ENCODE measurements at places on chromosomes 13 and 19.

DNA sequence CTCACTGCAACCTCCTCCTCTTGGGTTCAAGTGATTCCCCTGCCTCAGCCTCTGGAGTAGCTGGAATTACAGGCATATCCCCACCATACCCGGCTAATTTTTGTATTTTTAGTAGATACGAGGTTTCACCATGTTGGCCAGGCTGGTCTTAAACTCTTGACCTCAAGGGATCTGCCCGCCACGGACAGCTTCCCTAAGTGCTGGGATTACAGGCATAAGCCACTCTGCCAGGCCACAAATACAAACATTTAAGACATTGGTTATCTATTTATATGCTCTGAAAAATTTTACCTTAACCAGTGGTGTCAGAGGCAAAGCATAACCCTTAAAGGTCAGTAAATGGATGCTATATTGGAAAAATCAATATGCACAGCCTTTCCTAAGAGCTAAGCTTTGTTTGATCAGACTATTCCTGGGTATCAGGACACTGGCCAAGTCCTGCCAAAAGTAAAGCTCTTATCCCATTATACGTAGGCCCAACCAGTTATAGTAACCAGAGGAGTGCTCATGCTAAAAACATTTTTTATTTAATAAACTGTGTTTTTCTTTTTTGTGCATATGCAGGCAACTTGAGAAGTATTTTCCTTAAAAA is 56.4 kb upstream of the STARD13 start:
- DNase-seq = no peak

DNA sequence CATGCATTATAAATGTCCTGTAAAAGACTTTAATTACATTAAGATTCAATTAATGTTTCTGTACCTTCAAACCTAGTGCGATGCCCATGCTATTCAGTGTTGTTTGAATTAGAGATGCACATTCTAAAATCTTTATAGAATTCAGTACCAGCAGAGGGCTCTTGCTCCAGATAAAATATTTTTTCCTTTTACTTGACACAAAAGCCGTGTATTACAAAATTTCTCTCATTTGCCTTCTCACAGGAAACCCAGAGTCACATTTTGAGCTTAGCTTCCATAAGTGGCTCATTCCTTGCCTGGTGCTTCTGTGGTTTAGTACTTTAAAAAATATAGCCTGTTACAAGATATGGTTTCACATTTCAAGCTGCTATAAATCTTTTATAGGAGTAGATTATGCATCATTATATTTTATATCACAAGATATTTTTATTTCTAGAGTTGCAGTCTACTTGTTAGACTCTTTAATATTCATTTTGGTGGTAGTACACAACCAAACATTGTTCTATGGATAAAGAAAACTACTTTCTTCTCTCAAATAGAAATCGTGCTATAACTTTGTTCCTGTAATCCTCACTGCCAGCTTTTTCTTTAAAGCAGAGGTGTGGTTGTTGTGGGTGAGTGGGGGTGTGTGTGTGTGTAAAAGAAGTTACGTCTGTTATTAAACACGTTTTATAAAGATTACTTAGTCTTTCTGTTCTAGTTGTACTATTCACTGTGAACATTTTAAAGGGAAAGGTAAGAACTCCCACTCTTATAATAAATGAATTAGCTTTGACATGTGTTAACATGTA is 101.4 kb downstream of the RNF17 start:
- no peak for DNase-seq

DNA sequence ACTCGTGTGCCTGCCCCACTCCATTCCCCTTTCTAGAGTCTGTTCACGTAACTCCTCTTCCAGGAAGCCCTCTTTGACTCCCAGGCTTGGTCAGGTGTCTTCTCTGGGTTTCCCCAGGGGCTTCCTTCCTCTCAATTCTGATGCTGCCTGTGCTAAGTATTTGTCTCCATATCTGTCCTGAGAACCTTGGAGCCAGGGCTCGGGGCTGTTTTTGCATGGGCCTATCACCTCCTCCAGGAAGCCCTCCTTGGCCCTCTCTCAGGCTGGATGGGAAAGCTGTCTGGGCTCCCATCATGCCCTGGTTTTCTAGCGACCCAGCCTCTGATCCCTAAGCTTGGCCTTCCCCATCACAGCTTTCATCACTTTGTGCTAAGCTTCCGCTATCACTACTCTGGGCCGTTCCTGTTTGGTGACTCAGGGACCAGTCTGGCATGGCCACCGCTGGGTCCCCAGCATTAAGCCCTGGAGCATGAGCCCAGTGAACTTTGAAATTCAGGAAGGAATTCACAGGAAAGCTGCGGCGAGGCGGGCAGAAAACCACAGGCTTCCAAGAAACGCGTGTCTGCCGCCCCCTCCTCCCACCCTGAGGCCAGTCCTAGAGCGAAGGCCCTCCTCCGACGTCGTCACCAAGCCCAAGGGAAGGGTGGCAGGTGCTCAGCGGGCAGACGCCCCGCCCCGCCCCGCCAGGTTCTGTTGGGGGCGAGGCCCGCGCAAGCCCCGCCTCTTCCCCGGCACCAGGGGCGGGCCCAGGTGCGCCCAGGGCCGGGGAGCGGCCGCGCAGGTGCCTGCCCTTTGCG is 486 bp upstream of the SPINT2 start:
- peak; percentile 15 for DNase-seq

- no peak for DNase-seq
These were observed 7.5 kb downstream of the ZNF331 start for GRCh38 chr19:53545271-53546065.

GRCh38 chr13:47039106-47039505 is 142.3 kb upstream of the HTR2A start:
- no peak for DNase-seq

GRCh38 chr13:107736170-107736569 is 479.2 kb downstream of the LIG4 start:
- DNase-seq = no peak

GRCh38 chr13:35718084-35718483 is 241.6 kb upstream of the MAB21L1 start:
- no peak for DNase-seq

DNA sequence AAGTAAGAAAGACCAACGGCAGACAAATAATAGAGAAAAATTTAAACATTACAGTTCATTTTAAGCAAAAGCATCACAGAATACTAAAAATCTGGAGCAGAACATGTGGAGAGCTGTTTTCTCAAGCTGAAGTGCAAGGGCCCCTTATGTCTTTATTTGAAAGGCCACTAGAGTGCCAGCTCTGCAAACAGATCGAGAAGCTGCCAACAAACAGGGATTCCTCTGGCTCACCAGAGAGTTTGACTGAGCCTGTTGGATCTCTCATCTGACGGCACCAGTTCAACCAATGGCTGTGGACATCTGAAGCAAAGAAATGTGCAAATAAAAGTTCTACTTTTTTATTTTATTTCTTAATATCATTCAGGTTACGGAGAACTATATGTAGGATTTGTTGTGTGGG is 119.7 kb downstream of the COL4A2 start:
- DNase-seq = no peak

GRCh38 chr13:21060338-21061028 is 903 bp downstream of the LATS2 start:
- no peak for DNase-seq

DNA sequence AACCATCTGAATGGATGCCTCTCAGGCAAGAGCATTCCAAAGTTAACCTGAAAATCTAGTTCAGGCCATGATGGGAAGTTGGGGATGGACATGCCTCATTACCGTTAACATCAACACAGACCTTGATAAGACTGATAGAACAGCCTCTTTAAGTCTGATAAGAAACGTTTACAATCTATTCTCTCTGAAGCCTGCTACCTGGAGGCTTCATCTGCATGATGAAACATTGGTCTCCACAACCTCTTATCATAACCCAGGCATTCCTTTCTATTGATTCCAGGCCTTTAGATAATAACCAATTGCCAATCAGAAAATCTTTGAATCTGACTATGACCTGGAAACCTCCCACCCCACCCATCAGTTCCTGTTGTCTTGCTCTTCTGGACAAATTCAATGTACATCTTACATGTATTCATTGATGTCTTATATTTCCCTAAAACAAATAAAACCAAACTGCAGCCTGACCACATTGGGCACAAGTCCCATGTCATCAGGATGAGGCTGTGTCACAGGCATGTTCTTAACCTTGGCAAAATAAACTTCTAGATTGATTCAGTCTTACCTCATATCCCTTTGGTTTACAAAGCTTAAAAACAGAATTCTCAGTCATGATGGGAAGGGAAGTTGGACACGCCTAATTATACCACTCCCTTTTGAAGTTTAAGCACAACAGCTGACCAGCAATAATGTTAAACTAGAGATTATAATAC is 843.8 kb upstream of the SPRY2 start:
- DNase-seq = no peak

GRCh38 chr19:4065430-4066175 is 1.1 kb downstream of the ZBTB7A start:
- peak; percentile 70 for DNase-seq

- no peak for DNase-seq
These were observed 4.2 kb downstream of the TMEM255B start for GRCh38 chr13:113763254-113763653.

GRCh38 chr19:11482384-11483050 is 1.7 kb upstream of the ELAVL3 start:
- no peak for DNase-seq

GRCh38 chr13:61187471-61187870 is 228.2 kb downstream of the PCDH20 start:
- no peak for DNase-seq

DNA sequence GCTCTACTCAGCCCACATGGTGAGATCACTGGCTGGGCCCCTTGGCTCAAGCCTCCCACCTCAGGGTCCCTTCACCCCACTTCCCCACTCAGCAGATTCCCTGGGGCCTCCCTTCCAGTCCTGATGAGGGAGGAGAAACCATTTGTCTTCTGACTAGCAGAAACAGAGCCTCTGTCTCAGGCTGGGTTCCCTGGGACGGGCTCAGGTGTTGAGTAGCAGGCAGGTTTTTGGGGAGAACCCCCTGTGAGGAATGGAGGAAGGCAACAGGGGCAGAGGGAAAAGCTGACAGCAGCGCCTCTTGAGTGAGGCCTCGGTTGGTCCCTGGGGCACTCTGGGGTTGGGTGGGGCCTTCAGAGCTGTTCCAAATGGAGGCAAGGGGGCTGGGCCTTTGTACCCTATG is 452.2 kb downstream of the TSHZ3 start:
- no peak for DNase-seq

DNA sequence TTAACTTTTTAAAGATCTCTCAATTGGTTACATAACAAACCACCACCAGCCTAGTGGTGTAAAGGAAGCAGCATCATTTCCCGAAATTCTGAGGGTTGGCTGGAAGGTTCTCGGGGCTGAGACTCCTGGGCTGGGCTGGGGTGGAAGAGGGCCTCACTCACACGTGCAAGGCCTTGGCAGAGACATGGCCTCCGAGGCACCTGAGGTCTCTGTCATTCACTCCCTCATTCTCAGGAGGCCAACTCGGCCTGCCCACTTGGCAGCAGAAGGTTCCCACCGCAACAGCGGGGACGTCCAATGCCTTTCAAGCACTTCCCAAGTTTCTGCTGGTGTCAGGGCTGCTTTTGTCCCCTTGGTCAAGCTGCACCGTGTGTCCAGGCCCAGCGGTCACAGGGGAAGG is 18.6 kb upstream of the RASA3 start:
- no peak for DNase-seq

DNA sequence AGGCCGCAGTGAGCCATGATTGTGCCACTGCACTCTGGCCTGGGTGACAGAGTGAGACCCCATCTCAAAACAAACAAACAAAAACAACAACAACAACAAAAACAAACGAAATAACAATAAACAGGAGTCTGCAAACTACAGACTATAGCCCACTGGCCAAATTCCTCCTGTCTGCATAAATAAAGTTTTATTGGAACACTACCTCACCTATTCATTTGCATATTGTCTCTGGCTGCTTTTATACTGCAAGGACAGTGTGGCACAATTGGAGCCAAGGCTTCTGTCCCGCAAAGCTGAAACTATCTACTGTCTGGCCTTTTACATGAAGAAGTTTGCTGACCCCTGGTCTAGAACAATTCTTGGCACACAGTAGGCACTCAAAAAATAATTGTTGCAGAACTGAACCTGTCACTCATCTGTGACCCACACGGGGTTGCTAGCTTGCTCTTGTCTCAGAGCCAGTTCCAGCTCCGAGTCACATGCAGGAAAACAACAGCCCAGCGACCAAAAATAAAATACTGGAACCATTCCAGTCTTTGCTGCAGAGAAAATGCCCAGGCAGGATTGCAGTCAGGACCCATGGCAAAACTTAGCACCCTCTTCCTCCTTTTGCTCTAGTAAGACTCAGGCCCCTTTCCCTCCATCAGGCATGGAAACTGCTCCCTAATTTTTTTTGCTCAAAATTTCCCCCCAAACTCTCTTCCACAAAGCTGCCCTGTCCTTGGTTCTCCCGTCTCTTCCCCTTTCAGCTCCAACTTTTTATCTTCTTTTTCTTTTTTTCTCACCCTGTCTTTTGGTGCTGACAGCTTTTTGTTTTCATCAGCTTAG is 4.8 kb upstream of the MYH14 start:
- no peak for DNase-seq

DNA sequence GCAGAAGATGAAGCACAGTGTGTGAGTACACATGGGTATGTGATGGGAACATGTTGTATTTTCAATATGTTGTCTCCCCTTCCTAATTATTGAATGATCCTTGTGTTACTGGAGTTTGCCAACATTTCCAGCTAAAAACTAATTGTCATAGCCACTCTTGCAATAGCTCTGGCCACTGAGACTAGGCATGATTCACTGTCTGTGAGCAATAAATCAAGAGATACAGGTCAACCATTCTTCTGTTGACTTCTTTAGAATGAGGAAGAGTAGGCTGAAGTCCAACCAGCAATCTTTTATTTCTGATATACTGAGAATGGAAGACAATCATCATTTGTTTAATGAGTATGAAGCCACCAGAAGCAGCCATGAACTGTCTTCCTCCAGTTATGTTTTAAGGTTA is 413.9 kb downstream of the SLITRK5 start:
- no peak for DNase-seq

DNA sequence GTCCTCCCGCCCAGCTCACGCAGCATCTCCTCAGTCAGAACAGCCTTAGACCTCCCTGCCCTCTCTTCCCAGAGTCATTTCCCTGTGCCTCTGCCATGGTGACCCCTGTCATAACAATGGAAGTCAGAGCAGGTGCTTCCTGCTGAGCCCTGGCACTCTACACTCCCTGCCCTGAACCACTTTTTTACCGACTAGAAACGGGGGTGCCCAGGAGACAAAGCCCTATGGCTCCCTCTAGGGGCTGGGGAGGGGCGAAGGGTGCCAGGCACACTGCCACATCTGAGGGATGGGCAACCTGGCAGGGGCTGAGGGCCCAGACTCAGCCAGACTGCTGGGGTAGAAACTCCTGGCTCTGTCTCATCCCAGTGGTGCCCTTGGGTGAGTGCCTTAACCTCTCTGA is 16.4 kb downstream of the ZNF574 start:
- DNase-seq = no peak

DNA sequence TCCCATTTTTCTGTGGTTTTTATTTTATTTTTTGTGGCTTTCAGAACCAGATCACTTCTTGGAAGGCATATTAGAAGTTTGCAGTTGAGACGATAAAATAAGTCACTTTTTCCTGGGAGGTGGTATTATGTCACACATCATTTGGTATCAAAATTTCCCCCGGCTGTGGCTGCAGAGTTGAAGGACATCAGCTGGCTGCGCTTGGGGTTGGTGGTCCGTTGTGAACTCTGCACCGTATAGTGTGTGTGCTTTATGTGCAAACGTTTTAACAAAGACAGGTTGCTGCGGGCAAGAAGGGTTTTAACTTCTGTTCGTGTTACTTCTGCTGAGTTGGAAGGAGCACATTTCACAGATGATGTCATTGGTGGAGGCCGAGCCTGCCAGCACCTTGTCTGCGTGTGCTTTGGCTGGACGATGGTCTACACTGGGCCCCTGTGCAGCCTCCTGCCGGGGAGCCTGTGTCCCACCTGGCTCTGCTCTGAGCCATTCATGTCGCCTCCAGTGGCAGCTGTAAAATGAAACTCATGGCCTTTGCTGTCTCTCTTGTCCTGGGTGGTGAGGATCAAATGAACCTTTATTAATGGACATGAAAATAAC is 9.6 kb downstream of the ATP11A start:
- no peak for DNase-seq

Data from cerebellar nuclear complex (tissue), 1 donor.